NCI-H1436 treated with DMSO at 0.1 percent for 48 hours (cell line): ENCODE measurements at places on chromosomes 16 and 17.

- DNase-seq: no peak
Observed at GRCh38 chr17:66518677-66519076, 216.3 kb downstream of the PRKCA start.

GRCh38 chr16:31365131-31365865 is 10.3 kb downstream of the ITGAX start:
- no peak for DNase-seq

DNA sequence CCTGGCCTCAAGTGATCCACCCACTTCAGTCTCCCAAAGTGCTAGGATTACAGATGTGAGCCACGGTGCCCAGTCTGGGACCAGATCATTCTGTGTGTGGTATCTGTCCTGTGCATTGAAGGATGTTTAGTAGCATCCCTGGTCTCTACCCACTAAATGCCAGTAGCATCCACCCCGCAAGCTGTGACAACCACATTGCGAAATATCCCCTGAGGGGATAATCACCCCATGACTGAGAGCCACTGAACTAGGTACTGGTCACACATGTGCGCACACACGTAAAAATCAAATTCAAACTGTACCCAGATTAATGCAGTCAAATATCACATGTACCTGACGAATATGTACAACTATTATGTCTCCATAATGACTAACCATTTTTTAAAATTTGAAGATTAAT is 35.8 kb downstream of the TEKT5 start:
- DNase-seq: no peak

DNA sequence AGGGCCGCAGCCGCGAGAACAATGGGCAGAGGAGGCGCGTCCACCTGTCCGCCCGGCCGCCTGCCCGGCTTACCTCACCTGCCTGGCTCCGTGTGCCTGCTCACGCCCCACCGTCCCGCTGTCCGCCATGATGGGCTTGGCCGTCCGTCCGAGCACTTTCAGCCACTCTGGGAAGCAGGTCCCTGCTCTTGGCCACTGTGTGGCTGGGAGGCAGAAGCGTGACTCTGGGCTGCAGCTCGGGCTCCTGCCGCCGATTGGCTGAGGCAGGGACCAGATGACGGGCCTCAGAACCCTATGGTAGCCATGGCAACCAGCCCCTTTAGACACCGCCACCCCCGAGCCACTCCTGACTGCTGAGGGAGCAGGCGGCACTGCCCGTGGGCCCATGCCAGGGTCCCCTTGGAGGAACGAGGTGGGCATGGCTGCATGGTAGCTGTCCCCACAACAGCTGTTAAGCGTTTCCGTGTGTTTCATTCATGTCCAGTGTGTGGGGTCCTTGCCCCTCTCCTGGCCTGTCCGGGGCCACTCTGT is 8.9 kb upstream of the AXIN1 start:
- DNase-seq: no peak

DNA sequence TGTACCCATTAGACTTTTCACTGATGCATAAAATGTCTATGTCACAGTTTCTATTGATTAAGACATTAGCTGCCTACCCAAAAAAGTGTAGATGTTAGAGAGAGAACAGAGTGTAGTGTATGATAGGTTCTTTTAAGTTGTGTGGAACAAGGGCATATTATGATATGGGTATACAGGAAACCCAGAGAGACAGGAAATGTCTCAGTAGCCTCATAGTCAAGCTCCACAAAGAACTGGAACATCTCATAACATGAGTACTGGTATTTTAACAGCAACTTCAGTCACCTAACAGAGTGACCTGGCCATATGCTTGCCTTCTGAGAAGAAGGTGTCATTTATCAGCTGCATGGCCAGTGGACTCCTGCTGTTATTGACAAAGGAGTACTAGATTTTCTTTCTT is 128.1 kb downstream of the RGS9 start:
- DNase-seq: no peak

DNA sequence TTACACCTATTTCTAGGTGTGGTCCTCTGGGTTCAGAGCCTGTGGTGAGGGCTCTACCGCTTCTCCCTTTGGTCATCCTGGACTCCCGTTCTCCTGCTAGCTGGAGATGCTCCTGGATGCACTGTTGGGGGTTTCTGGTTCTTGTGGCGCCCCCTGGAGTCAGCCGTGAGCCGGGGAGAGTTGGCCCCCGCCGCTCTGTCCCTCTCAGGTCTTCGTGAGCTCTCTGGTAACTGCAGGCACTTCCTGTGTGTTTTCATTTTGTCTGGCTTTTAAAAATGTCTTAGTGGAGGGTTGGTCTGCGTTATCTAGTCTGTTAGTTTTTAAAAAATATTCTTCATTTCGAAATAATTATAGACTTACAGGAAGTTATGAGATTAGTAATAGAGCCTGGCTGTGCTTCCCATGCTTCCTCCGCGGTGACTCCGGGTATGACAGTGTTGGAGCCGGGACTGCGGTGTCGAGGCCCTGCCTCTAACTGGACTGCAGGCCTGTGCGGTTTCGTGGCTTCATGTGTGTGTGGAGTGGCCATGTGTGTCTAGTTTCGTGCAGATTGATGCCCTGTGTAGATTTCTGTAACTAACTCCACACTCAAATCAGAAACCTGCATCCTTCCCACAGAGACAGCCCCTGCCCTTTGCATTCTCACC is 78.0 kb upstream of the ZNF750 start:
- DNase-seq: no peak

DNA sequence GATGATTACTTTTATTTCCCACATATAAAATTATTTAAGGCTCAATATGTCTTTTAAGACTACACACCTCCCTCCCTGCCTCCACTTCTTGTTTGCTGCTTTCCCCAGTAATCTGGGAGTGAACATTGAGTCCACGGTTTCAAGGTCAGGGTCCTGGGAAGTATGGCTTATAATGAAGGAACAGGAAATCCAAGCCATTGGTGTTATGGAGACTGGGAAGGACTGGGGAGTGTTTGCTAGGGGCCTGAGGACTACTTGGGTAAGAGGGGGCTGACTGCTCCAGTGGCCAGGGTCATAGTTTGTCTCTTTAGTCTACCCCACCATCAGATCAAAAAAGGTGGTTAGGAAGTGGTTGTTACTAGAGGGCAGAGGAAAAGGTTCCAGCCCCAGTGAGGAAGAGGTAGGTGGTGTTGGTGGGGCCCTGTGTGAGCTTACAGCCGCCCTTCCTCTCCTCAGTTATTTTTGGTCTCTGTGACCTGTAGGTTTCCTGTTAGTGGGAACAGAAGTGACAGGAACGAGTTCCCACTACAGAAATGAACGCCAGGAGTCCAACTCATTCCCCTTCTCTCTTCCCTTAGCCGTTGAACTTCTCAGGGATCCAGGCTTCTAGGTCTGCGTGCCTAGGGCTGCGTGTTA is 742 bp upstream of the SLC16A13 start:
- DNase-seq: no peak

DNA sequence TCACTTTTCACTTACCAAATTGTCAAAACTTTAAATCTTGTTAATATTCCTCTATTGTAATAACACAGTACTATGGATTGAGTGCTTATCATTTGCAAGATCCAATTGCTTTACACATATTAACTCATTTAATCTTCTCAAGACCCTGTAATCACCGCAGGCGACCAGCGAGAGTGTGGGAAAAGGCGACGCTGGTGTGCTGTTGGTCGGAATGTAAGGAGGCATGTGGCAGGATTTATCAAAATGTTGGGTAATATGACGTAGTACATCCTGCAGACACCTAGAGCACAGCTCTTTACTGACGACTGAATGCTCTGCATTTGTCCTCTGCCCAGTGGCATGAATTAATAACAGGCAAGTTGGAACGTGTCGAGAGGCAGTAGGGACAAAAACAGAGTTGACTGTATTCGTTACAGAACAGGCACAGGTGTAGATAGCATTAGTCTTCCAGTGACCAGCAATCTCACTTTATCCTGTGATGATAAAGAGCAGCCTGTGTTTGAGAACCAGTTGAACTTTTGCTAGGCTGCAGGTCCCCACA is 80.3 kb downstream of the TNRC6C start:
- DNase-seq: no peak

DNA sequence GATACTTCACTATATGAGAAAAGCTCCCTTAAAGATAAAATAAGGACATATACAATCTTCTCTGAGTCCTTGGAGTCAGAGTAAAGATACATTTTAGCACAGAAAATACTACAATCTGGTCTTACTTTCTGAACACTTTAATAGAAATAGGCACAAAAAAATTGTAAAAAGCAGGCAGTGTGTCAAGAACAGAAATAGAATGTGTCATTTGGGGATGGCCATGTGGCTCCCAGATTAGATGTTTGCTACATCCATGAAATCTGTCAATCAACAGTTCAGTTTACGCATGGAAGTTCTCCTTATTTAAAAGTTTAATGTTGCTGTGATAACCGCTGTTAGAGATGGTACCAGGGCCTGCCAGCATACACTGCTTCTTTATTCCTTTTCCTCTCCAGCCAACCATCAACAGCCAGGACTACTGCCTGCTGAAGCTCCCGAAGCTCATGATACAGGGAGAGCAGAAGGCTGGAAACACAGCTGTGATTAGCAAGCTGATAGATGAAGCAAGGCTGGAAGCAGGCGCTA is 278.5 kb downstream of the CEP112 start:
- DNase-seq: no peak
